Fibroblast of the aortic adventitia (primary cell): ENCODE measurements at places on chromosomes 16 and 17.

DNA sequence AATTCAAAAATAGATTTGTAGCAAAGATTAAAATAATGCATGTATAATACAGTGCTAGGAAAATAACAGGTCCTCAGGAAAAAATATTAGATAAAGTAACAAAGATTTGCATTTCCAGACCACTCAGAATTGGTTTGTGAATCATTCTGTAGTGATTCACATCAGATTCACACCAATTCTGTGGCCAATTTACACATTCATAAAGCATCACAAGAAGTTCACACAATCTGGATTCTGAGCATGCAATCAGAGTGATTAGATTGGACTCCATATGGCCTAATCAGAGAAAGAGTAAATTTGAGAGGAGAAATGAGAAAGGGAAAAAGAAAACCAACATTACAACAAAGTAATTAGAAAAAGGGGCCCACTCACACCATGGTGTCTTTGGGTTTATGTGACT lies 36.0 kb upstream of the SLC47A1 start:
- no peak for DNase-seq

DNA sequence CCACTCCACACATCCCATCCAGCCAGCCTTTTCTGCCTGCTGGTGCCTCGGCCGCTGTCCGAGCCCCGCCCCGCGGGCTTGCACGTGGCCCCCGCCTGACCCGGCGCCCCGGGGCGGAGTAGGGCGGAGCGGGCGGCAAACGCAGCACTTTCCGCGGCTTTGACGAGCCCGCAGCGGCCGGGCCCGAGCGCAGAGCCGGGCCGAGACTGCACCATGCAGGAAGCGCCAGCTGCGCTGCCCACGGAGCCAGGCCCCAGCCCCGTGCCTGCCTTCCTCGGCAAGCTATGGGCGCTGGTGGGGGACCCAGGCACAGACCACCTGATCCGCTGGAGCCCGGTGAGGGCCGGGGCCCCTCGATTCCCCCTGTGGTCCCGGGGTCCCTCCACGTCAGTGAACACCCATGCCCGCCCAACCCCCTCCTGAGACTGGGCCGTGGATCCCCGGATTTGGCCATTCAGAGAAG lies at the start of gene HSF4:
HSF4 (plus strand) TSS at position 147 of the 463 bp plus-strand sequence; CDS start at position 214, 67 bp downstream.
- no peak for DNase-seq

DNA sequence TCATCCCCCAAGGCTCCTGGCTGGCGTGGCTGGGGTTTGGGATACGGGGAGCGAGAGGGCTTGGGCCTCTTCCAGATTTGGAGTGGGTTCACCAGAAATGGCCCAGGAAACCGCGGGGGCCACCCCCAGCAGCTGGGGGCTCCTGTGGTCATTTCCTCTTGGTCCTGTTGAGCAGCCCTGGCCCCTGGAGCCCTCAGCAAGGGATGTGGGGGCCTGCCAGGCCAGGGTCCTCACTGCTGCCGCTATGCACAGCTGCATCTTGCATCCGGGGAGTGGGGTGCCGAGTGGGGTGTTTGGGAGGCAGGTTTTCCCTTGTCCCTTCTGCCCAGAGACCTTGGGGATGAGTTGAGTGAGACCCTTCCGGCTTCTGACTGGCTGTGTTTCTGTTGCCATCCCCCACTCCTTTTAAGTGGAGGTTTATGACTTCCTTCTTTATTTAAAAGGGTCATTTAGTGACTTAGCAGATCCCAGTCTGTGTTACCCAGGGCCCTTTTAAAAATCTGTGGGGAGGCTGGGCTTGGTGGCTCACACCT lies 319.8 kb downstream of the SEC14L1 start:
- no peak for DNase-seq

- DNase-seq: peak; percentile 24
These were observed 21.1 kb downstream of the MINK1 start for GRCh38 chr17:4854111-4854681.

DNA sequence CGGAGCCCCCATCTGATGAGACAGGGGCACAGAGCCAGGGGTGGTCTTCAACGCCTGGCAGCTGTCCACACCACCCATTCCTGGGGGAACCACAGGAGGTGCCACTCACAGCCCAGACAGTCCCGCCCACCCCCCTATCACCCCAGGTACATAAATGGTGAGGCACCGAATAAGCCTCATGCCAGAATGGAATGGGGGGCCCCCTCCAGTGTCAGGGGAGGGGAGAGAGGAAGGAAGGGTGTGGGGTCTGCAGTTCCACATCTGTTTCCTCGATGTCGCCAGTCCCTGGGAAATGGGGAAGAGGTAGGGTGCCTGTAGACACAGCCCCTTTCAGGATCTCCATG lies 1.7 kb downstream of the TMC6 start:
- no peak for DNase-seq

- no peak for DNase-seq
These were observed 1.2 kb downstream of the JUP start for GRCh38 chr17:41785091-41785858.
